ENCODE measurements at places on chromosomes 4 and X.
A peak's percentile ranks its signal among the peaks of the same experiment; 100 is the strongest.

DNA sequence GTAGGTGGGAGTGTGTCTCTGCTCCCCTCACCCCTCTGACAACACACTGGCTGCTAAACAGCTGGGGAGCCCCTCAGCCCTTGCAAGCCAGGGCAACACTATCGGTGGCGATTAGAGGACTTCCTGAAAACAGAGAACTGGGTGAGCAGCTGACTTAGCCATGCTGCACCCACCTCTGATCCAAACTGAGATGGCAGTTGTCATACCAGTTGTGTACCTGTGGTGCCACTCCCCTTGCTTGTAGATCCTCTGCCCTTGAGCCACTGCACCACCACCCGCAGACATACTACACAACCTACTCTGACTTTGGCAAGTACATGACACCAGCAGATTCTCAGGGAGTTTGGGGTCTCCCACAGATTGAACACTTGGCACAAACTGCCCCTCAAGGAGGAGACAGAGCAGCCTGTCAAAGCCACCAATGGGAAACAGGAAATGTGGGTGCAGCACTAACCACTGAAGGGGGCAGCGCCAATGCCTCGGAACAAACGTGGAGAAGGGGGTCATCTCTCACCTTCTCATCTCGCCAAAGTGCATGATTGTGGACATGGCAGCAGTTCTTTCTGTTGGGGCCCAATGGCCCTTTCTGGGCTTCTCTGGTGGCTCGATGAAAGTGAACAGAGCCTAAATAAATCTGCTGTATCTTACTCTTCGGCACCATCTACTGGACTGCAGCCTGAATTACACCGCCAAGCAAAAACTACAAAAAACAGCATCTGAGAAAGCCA, 119.8 kb downstream of the NEK1 start:
- DNase-seq: peak; percentile 48

DNA sequence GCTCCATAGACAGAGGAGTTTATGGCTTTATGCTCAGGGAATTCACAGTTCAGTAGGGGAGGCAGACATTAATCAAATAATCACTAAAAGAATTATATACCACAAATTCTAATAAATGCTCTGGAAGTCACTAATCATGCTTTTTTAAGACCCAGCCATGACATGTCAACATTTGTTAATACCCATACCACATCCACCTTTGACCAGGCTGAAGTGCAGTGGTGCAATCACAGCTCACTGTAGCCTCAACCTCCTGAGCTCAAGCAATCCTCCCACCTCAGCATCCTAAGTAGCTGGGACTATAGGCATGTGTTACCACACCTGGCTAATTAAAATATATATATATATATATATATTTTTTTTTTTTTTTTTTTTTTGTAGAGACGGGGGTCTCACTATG, 12.8 kb upstream of the SCD5 start:
- DNase-seq: no peak

- DNase-seq: no peak
Observed at GRCh38 chr4:153579872-153580271, 104.2 kb upstream of the TLR2 start.

DNA sequence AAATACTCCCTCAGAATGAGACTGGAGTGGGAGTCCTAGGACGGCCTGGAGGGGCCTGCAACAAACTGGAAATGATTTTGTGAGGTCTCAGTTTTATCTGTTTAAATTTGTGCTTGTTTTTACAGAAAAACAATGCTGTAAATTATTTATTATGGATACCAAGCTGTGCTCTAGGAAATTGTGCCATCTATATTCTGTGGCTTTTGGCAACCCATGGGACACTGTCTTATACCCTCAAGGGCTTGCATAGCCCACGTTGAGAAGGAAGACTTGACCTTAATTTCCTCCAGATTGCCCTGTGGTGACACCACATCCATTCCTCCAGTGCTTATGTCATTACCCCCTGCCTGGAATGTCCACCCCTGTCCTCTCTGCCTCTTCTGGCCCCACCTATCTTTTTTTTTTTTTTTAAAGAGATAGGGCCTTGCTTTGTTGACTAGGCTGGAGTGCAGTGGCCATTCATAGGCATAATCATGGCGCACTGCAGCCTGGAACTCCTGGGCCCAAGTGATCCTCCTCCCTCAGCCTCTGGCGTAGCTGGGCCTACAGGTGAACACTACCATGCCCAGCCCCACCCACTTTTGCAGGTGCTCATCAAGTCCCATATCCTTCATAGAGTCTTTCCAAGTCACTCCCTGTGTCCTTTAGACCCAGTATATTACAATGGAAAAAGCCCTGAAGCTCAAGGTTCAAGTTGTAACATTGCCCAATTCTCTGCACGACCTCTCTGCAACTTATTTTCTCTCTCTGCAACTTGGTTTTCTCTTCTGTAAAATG, 77.4 kb downstream of the HPRT1 start:
- DNase-seq: no peak

- DNase-seq: no peak
Observed at GRCh38 chr4:132238697-132239096, 910.4 kb upstream of the PCDH10 start.
